NCI-H1436 treated with DMSO at 0.1 percent for 48 hours (cell line): ENCODE measurements at places on chromosomes 1 and 21.

DNA sequence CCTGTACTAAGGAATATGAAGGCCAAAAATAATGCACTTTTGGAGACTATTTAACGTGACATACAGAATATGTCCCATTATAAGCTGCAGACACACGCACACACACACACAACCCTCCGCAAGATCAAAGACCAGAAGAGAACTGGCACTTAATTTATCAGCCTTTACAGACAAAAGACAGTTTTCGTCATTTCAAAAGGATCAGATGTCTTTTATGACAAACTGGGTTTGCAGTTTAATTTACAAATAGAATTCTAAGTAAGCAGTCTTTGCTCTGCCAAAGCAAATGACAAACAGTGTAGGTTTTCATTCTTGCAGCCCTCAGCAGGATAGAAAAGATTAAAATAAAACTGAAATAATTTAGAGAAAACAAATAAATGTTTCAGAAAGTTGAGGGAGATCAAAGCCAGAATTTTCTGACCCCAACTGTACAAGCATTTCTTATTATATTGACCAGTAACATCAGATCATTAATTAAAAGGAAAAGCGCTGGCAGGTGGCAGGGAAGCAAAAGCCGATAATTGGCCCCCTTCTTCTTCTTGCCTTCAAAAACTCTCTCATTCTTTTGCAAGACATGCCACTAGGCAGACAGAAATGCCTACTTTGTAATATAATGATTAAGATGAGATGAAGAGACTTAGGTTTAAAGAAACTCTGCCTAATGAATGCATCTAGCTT is 169.0 kb downstream of the DENND1B start:
- DNase-seq: no peak

DNA sequence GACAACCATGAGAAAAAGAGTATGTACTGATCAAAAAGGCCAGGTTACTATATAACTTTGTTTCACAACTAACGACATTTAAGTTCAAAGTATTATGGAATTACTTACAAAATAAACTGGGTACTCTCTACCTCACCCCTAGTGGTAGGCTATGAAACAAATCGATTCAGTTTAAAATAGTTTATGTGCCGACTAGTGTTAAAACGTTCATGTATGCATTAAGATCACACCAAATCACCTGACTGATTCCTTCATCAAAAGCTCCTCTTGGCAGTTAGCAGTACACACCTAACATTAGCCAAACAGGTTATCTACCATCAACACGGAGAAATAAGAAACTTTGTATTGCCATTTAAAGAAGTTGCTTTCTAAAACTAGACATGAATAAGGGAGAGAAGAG is 137.1 kb downstream of the AKT3 start:
- DNase-seq: no peak

DNA sequence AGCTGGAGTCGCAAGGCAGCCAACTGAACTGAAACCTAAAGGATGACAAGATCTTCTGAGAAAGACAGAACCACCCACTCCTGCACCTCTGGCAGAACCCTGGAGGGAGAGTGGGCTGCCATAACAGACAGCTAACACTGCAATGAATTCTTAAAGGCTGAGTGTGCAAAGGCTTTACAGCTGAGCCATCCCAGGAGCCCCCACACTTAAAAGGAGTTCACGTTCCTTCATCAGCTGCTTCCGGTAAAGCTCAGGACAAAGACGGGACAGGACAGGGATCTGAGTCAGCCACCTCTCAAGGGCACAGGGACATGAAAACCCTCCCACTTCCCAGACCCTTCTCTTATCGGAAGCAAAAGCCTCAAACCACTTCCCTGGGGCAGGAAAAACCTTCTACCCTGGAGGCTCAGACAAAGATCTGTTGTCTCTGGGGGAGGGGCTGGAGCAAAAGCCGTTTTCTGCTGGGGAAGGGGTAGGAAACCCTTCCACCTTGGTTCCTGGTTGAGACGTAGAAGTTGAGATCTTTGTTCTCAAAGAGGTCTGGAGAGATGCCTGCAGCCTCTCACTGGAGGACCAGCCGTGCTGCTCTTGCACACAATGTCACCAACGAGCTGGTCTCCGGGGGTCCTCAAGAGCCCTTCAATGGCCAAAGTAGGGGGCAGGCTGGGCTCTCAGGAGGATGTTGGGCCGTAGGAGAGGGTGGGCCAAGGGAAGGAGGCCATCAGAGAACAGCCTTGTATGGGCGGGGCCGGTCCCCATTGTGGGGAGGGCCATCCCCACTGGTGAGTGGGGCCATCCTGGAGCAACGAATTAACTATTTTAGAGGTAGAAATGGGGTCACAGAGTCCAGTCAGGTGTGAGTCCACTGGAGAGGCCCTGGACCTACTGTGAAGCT is 452.4 kb downstream of the PTPRU start:
- DNase-seq: no peak

GRCh38 chr1:88104236-88104635 is 579.8 kb upstream of the PKN2 start:
- DNase-seq: no peak

GRCh38 chr1:178072326-178072725 is 21.6 kb upstream of the RASAL2 start:
- no peak for DNase-seq

DNA sequence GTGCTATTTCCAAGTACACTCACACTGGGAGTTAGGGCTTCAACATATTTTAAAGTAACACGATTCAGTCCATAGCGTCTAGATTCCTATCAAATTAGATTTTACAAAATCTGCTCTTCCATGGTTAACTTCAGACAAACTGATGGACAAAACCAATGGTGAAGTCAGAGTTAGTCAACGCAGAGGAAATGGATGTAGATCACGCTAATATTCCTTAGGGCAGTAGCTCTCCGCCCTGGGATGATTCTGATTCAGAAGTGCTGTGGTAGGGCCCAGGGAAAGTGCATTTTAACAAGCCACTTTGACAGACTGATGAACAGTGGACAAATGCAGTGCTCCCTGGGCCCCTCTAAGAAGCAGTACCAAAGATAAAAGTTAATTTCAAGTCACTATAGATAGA is 83.2 kb downstream of the HIVEP3 start:
- no peak for DNase-seq
